ENCODE measurements at places on chromosomes 3 and 15.

- no peak for DNase-seq
Measured at GRCh38 chr3:20523293-20523692, 337.3 kb upstream of the SGO1 start.

DNA sequence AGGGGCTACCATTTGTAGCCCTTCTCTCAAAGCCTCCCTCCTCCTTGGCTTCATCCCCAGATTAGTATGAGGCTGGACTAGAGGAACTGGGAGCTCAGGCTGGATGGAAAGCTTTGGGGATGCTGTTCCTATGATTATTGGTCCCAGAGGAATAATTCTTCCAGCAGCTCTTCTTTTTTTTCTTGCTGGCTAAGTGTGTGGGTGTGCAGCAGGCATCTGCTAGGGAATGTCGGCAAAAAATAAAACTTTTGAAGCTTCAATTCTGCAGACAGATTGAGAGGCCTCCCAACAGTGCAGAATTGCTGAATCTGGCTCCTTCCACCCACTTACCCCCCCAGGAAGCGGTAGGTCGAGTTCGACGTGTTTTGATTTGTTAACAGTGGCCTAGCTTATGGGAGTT lies 138.5 kb upstream of the ANKRD28 start:
- no peak for DNase-seq

- no peak for DNase-seq
Measured at GRCh38 chr15:83475551-83475950, 28.4 kb downstream of the SH3GL3 start.

DNA sequence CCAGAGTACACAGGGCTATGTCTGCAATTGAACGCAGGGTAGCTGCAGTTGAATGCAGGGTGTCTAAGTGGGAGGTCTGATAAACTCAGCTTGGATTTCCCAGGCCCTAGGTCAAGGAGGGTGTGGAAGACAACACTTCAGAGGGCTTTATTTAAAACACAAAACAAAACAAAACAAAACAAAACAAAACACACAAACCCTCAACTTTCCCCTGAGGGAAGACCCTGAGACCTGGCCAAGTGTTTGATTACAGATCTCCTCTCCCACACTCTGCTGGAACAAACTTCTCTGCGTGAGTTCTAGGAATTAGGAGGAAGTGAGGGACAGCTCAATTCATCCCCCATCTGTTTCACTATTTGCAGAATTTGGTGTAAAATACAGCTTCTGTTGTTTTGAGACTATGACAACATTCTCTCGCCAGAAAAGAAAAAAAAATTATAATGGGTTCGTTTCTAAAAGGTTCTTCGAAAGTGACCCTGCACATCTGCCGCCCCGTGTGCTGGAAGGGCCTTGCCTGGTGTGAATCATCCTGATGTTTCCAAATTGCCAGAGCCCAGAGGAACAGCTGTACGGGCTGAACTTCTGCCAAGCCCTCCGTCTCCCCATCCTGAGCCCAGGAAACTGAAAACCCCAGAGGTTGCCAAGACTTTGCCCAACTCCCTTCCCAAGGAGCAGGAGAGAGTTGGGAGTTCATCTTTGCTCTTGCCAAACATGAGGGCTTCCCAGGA lies 73.3 kb upstream of the RAD18 start:
- no peak for DNase-seq

- DNase-seq, result no peak
Measured at GRCh38 chr15:88727439-88727838, 75.8 kb upstream of the ACAN start.

- DNase-seq, result peak; percentile 7
Measured at GRCh38 chr15:43204016-43204901, 16.6 kb downstream of the EPB42 start.

DNA sequence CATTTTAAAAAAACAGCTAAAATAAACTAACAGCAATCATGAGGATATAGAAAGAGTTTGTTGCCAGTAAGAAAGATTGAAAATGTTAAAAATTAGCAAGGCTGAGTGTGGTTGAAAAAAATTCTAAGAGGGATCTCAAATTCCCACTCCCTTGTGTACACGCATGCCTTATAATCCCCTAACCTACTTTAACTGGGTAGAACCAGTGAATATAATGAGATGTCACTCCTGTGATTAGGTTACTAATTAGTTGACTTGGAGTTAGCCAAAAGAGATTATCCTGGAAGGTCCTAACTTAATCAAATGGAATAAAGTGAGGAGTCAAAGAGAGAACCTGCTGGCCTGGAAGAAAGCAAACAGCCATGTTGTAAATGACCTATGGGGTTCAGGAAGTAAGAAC lies 286.0 kb upstream of the TGFBR2 start:
- DNase-seq, result no peak

- DNase-seq, result no peak
Measured at GRCh38 chr3:178381971-178382448, 154.2 kb upstream of the KCNMB2 start.

- no peak for DNase-seq
Measured at GRCh38 chr15:75025107-75025506, 1.7 kb downstream of the PPCDC start.

- no peak for DNase-seq
Measured at GRCh38 chr15:54127574-54127973, 149.3 kb downstream of the UNC13C start.

- DNase-seq, result no peak
Measured at GRCh38 chr3:55128225-55128823, 200.5 kb upstream of the LRTM1 start.

DNA sequence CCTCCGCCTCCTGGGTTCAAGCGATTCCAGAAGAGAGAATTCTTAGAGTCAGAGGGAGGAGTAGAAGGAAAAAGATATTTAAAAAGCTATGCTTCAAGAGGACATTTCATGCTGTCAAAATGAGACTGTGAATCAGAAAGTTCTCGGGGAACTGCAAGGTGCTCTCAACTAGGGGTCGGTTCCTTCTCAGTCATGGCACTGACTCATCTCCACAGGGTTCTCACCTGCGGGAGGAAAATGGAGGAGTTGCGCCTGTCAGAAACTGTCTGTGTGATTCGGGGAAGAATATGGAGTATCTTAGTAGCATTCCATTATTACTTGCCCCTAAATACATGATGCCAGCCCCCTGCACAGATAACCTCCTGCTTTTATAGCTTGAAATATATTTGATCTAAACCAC lies 47.4 kb downstream of the APH1B start:
- DNase-seq, result no peak

DNA sequence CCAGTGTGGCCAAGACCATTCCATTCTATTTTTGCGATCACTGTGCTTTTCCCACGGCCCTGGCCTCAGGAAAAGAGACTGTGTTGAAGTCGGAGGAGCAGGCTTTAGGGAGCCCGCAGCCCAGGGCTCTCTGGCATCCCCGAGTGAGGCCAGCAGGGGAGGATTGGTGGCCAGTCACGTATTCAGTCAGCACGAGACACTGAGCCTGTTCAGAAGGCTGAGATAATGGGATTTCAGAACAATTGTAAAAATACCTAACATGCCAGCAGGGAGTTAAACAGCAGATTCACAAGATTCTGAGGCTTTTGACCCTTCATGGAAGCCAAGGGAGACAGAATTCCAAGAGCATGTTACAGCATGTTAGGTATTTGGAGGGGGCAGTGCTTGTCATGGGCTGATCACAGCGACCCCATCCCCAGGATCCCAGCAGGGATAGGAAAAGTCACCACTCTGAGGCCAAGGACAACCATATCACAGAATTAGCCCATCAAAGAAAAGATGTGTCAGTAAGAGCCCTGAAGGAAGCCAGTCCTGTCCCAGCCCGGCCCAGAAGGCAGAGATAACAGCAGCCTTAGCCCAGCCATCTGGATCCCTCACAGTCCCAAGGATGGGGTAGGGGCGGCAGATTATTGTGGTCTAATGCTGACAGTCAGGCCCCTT lies 40.6 kb downstream of the AMOTL2 start:
- no peak for DNase-seq

GRCh38 chr3:62940771-62941563 lies 65.8 kb upstream of the CADPS start:
- DNase-seq, result no peak

DNA sequence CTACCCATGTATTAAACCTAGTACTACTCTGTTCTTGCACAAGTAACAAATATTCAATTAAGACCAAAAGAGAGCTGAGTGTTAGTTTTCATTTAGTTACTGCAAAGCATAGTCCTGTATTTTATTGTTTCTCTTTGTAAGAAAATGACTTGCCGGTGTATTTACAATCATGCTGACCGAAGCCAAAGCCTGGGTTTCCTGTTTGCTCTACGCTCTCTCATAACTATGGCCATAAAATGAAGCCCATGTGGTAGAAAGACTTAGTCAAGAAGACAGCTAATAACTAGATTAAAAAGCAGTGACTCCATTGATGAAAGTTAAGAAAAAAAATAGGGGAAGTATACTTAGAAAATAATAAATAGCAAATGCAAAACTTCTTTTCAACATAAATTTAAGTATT lies 479.9 kb downstream of the CNTN4 start:
- DNase-seq, result no peak

DNA sequence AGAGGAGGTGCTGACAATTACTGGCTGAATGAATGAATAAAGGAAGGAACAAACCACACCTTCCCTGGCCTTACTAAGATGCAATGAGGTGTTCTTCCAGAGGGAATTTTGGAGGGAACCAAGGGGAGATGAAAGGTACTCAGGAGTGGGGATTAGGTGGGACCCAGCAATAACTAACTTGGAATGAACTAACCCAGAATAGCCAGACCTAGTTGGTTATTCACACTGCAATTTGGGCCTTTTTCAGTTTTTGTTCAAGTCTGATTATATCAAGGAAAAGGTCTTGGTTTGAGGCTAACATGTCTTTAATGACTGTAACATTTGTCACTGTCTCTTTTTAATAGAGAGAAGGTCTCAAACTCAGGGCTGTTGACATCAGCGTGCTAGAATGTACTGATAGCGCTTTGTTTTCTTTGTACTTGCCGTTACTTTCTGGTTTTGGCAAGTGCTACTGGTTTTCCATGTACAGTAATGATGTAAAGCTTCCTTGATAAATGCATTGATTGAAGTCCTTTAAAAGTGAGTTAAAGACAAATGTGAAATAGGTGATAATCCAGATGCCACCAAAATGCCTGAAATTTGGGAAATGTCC lies 3.2 kb upstream of the PLXND1 start:
- no peak for DNase-seq

- DNase-seq, result no peak
Measured at GRCh38 chr15:91635641-91636040, 217.9 kb upstream of the SLCO3A1 start.

DNA sequence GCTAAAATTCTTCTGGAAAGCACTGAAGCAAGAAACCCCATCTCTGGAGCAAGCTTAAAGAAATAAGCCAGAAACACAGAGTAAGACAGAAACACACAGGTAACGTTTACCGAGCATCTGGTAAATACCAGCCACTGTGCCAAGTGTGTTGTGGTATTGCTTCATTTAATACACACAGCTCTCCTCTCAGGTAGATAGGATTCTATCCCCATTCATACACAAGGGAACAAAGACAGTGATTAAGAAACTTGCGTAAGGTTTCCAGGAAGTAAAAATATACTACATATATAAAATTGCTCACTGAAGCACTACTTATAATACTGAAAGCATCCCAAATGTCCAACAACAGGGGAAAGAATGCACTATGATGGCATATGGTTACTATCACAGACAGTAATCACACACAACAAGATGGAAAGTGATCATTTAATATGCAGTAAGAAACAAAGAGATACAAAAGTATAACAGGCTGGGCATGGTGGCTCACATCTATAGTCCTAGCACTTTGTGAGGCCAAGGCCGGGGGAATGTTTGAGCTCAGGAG lies 27.5 kb downstream of the TAMM41 start:
- DNase-seq, result no peak

GRCh38 chr15:69885173-69885955 lies 212.4 kb downstream of the TLE3 start:
- no peak for DNase-seq

- no peak for DNase-seq
Measured at GRCh38 chr15:76973362-76973743, 21.6 kb upstream of the PSTPIP1 start.

GRCh38 chr3:8320711-8321458 lies 180.7 kb upstream of the LMCD1 start:
- no peak for DNase-seq

DNA sequence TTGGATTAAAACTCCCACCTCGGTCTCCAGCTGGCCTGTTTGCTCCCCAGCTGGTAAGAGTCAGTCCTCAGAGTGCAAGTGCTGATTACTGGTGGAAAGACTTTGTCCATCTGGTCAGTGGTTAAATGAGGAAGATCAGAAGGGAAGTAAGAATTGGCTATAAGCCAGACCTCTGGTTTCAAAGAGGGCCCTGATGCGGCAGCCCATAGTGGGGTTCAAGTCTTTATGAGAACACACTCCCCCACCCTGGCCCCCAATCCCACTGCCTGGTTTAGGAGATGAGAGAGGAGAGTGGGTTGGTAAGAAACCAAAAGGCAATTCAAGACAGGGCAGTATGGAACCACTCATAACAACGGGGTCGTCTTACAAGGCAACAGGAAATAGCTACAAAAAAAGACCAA lies 65.0 kb downstream of the FRMD4B start:
- DNase-seq, result no peak

DNA sequence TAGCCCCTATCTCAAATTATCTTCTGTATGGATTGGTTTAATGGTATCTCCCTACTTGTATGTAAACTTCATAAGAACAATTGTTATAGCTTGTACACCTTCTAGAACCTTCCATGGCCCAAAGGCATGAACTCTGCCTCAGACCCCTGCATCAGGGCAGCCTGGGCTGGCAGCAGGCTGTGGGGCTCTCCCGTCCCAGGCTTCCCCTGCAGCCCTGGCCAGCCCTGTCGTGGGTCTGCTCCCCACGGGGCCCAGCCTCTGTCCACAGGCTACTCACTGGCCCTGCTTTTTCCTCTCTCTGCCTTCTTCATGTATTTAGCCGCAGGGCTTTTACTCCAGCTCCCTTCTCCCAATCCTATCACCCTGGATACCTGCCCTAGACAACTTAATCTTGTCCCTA lies 4.4 kb downstream of the SCN5A start:
- DNase-seq, result no peak

DNA sequence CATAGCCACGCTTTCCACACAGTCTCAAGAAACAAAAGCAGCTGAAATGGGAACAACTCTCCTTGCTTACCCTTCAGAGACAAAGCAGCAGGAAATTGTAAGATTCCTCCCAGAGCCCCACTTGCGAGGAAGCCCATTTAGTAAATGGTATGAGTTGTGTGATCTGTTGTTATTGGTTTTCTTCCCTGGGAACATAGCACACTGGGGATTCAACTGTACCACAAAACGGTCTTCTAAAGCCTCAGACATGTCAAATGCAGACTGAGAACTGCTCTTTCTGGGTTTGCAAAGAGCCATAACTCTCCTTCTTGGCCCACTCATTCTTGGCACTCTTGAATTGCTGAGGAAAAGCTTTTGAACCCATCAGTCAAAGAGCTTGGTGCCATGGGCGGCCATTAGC lies 101.0 kb upstream of the COL8A1 start:
- DNase-seq, result no peak

GRCh38 chr3:136247436-136247835 lies 2.7 kb upstream of the PCCB start:
- no peak for DNase-seq

DNA sequence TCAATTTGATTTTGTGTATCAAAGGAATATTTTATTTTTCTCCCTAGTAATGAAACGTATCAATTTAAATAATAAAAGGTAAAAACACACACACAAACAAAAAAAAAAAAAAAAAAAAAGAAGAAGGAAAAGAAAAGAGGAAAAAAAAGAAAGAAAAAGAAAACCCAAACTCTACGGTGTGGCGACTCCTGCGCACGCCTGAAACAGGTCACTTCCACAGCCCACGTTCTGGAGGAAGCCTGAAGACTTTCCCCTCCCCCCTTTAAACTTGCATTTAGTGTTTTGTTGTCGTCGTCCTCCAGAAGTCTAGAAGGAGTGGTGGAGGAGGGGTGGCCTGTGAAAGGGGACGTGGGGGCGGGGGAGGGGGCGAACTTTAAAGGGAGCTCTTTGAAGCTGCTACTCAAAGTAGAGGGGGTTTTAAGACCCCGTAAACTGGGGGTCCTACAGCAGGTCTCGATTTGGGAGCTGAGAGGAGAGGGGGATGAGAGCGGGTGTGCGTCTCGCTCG lies 2.3 kb upstream of the TLE3 start:
- DNase-seq, result no peak

Measured in activated naive CD4-positive, alpha-beta T cell (primary cell).